CD14-positive monocyte (primary cell): ENCODE measurements at places on chromosomes 13 and 19. TPM values are rescaled to one million over a fixed set of nuclear protein-coding genes. Genes with fewer than 3 reads are reported as not detected.

TBCB gene
- 233 TPM for polyA plus RNA-seq

SIGLEC8 gene
- not detected in 2 replicates for polyA plus RNA-seq

C5AR1 gene
- polyA plus RNA-seq: 320 TPM

EDNRB gene
- polyA plus RNA-seq: 0.08 TPM in 1 of 2 replicates, not detected in the other

ERICH6B gene
- polyA plus RNA-seq: not detected in 2 replicates

KLK14 gene
- polyA plus RNA-seq: 0.29 and 0.33 TPM in 2 replicates

FFAR1 gene
- polyA plus RNA-seq: 0.04 TPM in 2 replicates

GPC5 gene
- polyA plus RNA-seq: not detected
